Fibroblast of the conjunctiva (primary cell): ENCODE measurements at places on chromosomes 12 and 14.
A peak's percentile ranks its signal among the peaks of the same experiment; 100 is the strongest.

DNA sequence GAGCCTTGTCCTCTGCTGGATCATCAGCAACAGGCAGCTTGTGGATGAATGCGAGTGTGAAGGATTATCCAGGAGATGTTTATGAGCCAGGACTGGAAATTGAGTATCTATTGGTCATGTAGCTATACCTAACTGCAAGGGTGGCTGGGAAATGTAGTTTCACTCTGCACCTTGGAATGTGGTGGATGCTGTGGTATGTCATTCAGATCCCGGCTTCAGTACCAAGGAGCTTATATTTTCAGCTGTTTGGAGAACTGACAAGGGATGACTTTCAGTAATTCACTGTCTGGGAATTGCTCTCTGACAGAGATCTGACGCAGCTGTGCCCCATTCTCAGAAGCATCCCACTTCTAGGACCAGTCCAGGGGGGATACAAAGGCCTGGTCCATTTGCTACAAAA lies 792.3 kb upstream of the NOVA1 start:
- DNase-seq: no peak

GRCh38 chr12:704516-705242 lies 41.4 kb upstream of the NINJ2 start:
- no peak for DNase-seq

DNA sequence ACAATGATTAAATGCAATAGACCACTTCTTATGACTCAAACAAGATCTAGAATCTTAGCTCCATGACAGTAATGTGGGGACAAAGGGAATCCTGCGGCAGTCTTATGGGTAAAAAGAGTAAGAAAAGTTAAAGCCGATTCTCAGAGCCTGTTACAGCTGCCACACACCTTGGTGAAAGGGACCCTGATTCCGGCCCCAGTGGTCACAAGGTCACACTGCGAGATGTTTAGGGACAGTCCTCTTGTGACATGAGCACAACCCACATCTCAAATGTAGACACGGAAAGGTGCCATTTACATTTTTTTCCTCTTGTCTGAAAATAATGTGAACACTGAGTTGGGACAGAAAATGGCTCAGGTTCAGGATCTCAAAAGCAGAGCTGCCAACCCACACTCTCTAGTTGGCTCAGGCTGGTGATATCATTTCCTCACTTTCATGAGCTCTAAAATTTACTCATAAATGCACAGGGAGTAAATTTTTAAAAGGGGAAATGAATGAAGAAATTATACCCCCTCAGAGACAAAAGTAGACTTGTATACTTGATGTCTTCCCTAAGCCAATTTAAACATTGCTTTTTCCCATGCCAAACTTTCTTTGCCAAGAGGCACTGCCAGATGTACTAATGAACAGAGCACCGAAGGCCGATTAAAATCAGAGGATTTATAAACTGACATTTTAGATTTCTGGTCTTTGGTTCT lies 113.1 kb upstream of the OVCH1 start:
- DNase-seq: peak; percentile 10

DNA sequence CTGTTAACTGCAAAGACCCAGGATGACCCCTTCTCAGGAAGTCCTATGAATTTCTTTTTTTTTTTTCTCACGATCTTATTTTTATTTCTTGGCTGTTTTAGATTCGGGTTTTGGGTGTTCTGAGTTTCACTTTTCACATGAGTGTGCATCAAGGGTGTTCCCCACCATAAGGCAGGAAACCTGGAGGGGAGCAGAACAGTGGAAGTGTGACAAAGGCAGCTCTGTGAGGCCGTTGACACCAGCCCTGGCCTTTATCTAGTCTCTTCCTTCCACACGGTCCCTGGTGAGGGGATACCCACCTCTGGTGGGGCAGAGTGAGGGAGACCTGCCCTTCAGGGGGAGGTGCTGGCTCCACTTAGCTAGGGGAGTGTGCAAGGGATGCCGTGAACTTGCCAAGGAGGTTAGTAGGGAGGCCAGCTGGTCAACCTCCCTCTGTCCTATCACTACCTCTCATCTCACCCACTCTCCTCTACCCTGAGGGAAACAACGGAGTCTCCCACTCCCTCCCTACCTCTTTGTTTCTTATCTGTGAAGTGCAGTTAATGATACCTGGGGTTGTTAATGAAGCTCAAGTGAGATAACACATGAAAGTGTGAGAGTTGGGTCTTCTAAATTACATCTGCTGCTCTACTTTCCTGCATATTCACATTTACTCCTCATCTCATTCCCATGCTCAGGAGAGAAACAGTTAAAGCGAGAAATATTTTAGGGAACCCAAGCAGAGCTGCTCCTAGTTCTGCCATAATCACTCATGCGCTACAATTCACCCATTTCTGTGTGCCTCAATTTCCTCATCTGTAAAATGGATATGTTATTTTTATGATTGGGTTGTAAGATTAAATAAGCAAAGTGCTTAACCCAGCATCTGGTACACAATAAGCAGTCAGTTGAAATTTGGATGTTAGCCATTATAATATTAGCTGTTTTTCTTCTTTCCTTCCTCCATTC lies 4.4 kb upstream of the GALNT6 start:
- DNase-seq: no peak

DNA sequence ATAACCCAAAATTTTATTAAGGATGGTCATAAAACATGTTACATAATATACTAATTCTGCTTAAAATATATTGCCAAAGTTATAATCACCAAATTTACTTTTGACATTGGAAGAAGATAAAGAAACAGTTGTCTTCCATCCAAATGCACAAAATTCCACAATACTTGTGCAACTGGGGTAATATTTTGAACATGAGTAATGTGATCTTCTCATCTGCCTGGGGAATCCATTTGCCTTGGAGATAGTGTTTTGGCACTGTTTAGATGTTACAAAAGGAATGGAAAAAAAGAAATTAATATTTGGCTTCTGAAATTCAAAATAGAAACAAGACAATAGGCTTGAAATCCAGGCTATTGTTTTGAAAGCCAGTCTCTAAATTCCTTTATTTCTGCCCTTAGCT lies 9.1 kb downstream of the GPR19 start:
- peak; percentile 14 for DNase-seq

- no peak for DNase-seq
Observed at GRCh38 chr12:115840159-115840558, 437.3 kb downstream of the MED13L start.

DNA sequence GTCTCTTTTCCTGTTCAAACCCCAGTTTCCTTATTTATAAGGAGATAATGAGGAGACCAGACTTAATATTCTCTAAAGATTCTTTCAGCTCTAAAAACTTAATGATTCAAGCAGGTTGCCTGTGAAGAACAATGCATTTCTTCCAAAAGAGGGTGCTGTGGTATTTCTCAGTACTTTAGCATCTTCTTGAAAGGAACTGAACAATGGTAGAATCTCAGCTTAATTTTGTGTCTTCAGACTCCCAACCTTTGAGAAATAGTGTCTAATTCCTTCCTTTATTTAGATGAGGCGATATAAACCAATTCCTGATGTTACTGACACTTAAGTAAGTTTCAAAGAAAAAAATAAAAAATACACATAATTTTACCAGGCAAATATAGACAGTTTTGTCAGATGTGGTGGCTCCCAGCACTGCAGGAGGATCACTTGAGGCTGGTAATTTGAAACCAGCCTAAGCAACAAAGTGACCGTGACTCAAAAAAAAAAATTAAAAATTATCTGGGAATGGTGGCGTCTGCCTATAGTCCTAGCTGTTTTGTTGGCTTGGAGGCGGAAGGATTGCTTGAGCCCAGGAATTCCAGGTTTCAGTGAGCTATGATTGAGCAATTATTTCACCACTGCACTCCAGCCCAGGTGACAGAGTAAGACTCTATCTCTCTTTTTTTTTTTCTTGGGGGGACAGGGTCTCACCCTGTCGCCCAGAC lies 76.9 kb upstream of the PSMA6 start:
- peak; percentile 62 for DNase-seq

DNA sequence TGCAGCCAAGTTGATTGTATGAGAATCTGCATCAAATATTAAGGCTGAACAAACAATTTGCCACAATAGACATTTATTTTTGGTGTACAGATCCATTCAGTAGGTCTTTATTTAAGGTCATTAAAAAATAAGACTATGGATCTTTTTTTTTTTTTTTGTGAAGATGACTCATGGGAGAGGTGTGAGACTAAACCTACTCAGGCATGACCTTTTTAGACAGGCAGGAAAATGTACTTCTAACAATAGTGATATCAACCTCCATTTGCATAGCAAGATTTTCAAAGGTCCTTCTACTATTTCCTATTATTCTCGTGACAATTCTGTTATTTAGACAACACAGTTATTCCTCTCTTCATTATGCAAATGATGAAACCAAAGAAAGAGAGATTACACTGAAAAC lies 39.9 kb upstream of the PTPRR start:
- no peak for DNase-seq

- no peak for DNase-seq
Observed at GRCh38 chr14:56198438-56198837, 80.2 kb downstream of the PELI2 start.
